ENCODE measurements at places on chromosomes 2 and 18.

DNA sequence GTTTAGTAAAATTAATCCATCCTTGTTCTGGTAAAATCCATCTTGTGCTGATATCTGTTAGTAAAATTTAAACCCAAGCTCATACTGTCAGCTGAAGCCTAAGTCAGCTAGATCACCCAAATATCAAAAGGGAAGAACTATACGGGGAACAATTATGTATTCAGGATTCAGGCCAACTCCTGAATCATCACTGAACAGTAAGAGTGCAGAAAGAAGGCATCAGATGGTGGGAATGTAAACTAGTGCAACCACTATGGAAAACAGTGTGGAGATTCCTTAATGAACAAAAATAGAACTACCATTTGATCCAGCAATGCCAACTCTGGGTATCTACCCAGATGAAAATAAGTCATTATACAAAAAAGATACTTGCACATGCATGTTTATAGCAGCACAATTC is 81.8 kb downstream of the RAPGEF4 start:
- no peak for DNase-seq

DNA sequence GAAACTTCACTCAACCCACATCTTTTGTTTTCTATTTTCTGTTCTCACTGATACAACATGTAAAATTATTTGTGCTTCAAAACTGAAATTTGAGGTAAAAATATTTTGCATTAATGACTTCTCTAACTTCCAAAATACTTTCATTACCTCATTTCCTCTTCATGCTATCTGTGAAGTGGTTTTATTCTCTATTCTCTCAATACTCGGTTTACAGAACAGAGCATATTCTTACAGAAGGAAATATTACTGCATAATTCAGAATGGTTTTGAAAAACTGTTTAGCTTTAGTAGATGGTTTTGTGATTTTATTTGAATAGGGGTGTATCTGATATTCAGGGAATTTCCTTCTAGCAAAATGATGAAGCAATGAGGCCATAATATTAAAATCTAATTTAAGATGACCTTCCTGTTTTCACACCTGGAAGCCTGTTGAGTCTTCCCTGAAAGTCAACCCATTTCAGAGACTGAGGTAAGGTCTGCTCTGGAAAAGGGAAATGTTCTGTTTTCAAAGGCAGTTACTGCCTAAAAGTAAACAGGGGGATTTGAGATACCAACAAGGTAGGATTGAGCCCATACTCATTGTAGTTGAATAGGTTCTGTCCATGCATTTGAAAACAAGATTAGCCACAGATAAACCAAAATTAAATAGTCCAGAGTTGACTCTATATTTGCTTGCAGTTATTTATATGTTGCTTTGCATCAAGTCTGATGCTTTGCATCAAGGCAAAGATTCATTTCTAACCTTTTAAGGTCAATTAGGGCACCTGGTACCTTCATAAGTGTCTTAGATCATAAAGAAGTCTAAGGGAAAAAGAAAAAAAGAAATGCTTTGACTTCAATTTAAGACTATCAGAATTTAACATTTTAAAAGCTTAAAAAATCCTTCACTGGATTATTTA is 50.8 kb upstream of the PEX13 start:
- no peak for DNase-seq

- DNase-seq = no peak
Observed at GRCh38 chr2:80473796-80474195, 169.2 kb upstream of the LRRTM1 start.

DNA sequence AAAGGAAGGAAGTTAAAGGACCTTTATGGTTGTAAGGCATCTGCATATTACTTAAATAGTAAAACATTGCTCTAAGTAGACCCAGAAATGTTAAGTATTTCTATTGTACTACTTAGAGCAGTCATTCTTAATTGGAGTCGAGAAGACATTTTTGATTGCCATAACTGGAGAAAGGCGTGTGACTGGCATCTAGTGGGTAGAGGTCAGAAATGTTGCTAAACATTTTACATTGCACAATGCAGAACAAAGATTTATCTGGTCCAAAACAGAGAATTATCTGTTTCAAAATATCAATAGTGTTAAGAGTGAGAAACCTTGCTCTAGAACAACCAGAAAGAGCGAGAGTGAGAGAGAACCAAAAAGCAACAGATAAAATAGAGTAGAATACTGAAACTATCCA is 23.3 kb upstream of the ROCK1 start:
- DNase-seq = peak; percentile 45

DNA sequence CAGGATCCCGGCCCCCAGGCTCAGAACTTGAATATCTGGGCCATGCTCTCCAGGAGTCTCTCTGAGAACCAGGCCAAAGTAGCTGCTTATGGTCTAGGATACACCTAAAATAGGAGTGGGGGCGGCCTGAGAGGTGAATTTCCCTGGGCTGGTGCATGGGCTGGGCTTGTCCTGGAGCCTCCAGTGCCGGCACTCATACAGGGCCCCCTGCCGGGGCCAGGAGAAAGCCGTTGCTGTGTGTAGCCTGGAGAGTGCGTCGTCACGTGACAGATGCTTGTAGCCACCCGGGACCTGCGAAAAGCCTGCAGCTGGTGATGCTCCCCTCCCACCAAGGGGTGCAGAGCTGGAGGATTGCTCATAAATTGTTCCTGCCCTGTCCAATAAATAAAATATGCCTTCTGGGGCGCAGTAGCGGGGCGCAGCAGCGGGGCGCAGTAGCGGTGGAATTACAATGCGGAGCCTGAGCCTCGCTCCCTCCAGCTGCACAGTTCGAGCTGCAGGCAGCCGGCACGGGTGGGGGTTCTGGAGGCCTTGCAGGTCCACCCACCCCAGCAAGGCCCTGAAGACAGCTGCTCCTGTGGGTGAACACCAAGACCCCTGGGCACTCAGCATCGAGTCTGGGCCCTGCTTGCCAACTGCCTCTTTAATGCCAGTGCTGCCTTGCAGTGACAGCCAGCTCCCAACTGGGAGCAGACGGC is 289.9 kb downstream of the NDUFA10 start:
- peak; percentile 67 for DNase-seq

- DNase-seq = no peak
Observed at GRCh38 chr18:3931542-3932112, 481.7 kb downstream of the TGIF1 start.

- peak; percentile 3 for DNase-seq
Observed at GRCh38 chr2:102735416-102736109, 26.3 kb upstream of the TMEM182 start.

GRCh38 chr2:174778085-174778981 is 14.1 kb upstream of the CHRNA1 start:
- DNase-seq = no peak

DNA sequence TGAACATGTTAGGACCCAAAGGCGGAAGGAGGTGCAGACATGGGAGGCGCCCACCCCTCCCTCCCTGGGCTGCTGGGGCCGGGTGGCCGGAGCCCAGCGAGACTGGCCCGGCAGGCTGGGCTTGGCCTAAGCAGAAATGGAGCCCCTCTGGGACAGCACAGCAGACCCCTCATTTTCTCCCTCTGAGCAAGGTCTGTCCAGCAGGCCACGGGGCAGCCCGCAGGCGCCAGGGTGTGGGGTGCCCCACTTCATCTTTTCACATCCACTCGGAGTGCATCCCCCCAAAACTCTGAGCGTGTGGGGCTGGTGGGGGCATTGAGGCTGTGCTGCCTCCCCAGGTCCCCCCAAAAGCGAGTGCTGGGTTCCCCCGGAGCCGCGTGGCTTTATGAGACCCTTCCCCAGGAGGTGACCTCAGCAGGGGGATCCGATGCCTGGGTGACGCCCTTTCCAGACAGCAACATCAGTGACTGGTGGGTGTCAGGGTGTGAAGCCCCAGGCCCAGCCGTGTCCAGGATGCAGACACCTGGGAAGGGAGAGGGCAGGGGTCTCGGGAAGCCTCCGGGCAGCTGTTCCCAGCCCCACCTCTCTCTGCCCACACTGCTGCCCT is 36.7 kb upstream of the GPC1 start:
- no peak for DNase-seq

DNA sequence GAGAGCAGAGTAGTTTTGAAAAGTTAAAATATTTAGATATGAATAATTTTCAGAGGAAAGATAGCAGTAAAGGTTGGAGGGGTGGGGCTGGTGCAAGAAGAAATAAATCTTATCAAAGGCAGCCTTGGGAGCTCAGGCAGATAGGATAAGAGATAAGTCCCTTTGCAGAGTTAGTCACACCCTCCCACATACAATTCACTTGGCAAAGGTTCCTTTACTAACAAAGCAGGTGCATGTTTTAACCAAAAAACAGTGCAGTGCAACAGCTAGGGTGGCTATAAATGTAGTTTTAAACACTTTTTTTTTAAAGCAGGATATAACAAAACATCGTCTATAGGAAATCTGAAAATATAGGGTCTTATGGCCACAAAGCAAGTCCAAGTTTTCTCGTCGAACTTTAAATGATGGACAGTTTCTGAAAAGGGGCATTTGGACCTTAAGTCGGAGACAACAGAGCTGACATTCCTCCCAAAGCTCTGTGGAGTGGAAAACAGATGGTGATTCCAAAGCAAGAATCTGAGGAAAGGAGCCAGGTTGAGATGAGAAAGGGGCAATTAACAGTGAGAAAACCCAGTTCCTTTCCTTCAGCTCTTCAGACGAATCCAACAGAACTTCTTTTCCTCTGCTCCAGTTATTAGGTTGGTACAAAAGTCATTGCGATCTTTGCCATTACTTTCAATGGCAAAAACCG is 53.0 kb downstream of the EPHA4 start:
- DNase-seq = no peak

GRCh38 chr2:176146101-176146500 is 5.2 kb upstream of the HOXD4 start:
- no peak for DNase-seq

GRCh38 chr18:13434854-13435253 is 216.3 kb downstream of the LDLRAD4 start:
- DNase-seq = no peak

DNA sequence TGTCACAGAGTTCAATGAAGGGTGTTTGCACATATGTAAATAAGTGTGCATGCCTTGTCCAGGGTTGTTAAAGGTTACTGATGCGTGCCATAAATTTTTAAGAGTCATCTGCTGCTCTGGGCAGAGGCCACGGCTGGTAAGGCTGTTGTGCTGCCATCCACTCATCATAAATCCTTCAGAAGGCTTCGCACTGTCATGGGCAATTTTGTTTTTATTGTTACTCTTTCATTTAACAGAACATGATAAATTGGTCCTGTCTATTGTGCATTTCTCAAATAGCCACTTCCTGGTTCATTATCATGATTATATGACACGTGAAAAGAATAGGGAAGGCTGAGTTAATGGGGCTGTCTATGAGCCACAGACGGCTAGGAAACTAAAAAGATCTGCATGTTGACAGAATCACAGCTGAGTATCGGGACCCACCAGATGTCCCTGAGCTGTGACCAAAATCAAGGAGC is 634.3 kb upstream of the SOX11 start:
- no peak for DNase-seq

GRCh38 chr18:79611040-79611681 is 68.4 kb upstream of the CTDP1 start:
- no peak for DNase-seq

GRCh38 chr2:54404270-54404669 is 51.9 kb upstream of the SPTBN1 start:
- DNase-seq = no peak

DNA sequence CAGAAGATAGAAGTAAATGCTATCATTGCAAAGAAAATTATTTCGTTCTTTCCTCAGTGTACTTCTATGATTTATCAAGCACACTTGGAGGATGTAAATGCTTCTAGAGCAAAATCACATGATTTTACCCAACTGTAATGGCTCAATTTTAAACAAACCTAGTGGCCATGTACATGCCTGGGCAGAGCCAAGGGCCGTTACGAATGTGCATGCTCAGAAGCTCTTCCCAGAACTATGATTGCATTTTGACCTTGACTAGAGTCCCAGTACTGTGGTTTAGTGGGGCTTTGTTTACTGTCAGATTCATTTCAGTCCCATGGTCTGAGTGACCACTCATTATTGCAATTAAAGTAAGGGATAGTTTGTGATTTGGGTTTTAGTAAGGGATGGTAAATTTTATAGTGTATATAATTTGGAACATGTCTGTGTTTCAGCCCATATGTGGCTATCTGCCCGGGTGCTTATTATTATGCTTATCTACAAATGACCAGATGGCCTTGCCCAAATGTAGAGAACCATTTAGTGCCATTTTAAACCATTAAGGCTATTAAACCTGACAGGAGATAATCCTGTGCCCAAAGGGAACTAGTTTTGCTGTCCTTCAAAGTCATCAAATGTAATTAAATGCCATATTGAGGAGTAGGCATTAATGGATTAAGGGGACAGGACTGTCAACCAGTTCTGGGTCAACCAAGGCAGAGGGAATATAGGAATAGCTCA is 239.1 kb downstream of the ICOS start:
- DNase-seq = no peak

GRCh38 chr2:114001937-114002336 is 112.0 kb downstream of the ACTR3 start:
- peak; percentile 41 for DNase-seq

GRCh38 chr2:10919771-10920621 is 8.3 kb downstream of the KCNF1 start:
- no peak for DNase-seq

GRCh38 chr2:36705326-36706020 is 9.0 kb downstream of the VIT start:
- DNase-seq = no peak

DNA sequence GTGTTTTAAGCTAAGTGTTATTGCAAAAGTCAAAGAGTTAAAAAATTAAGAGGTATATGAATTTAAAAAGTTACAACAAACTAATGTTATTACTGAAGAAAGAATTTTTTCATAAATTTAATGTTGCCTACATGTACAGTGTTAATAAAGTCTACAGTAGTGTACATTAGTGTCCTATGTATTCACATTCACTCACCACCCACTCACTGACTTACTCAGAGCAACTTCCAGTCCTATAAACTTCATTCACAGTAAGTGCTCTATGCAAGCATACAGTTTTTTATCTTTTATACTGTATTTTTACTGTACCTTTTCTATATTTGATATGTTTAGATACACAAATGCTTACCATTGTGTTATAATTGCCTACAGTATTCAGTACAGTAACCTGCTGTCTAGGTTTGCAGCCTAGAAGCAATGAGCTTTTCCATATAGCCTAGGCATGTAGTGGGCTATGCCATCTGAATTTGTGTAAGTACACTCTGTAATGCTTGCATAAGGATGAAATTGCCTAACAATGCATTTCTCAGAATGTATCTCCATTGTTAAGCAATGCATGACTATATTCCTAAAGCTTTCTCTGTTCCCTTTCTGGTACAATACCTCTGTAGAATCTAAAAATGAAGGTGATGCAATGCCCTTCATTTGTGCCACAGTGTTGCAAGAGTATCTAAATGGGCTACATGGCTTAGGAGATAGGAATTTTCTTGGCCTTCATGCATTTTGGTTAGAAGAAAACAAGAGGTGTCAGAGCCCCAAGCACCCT is 370.8 kb upstream of the NT5C1B start:
- no peak for DNase-seq

- no peak for DNase-seq
Observed at GRCh38 chr2:74659462-74659861, 5.4 kb downstream of the SEMA4F start.

DNA sequence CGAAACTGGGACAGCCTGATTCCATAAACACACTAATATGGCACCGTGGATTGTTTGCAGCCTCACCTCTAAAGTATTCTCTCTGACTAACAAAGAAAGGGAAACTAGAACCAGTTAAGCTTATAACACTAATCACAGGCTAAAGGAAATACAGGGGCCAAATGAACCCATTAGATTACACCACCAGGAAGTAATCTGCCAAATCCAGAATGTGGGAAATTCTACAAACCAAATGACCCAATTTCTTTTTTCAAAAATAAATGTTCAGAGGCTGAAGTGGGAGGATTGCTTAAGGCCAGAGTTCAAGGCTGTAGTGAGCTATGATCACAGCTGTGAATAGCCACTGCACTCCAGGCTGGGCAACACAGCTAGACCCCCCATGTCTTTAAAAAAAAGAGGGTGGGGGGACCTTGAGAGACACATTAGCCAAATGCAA is 1.5 kb upstream of the MPPE1 start:
- DNase-seq = no peak

GRCh38 chr2:70261501-70261900 is 3.6 kb downstream of the PCYOX1 start:
- no peak for DNase-seq

All from globus pallidus (tissue), 1 donor.